Tibial artery (tissue), 4 donors: ENCODE measurements at places on chromosomes 13 and 19.

- no peak overlapping the region for H3K4me3 ChIP-seq
- peaks cover 4% of the 10 kb centered on the region for H3K27me3 ChIP-seq
- DNase-seq, result no peak
- H3K36me3 ChIP-seq, result no peaks in the 10 kb centered on the region
These were observed 112.4 kb upstream of the VSTM2B start for GRCh38 chr19:29413435-29413834.

- H3K27me3 ChIP-seq, result no peaks in the 10 kb centered on the region
- no peak overlapping the region for H3K4me3 ChIP-seq
These were observed 17.1 kb upstream of the ZSCAN4 start for GRCh38 chr19:57651654-57651996.

DNA sequence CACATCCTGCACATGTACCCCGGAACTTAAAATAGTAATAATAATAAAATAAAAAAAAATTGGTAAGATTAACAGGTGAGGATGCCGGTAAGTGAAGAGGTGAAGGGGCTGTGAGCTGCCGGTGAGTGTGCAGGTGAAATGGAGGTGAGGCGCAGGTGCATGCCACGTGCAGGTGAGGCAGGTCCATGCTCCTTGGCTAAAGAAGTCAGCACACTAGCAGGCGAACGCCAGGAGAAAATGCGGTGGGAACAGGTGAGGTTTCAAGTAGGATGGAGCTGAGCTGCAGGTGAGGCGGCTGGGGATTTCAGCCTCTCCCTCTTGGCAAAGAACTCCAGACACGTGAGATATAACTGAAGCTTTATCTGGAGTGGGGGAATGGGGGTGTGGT lies 7.5 kb upstream of the TNFSF14 start:
- H3K27ac ChIP-seq, result no peak overlapping the region
- H3K4me1 ChIP-seq, result no peaks in the 10 kb centered on the region
- no peak for DNase-seq
- H3K27me3 ChIP-seq, result no peaks in the 10 kb centered on the region

- H3K27me3 ChIP-seq, result no peaks in the 10 kb centered on the region
- H3K4me1 ChIP-seq, result no peaks in the 10 kb centered on the region
- H3K4me3 ChIP-seq, result no peak overlapping the region
- peaks cover 6% of the 10 kb centered on the region for H3K36me3 ChIP-seq
- no peak for DNase-seq
These were observed 19.2 kb upstream of the UQCR11 start for GRCh38 chr19:1624458-1624857.

- no peak overlapping the region for H3K4me3 ChIP-seq
- H3K27me3 ChIP-seq, result peaks cover 4% of the 10 kb centered on the region
- H3K36me3 ChIP-seq, result no peaks in the 10 kb centered on the region
- no peaks in the 10 kb centered on the region for H3K4me1 ChIP-seq
These were observed 298.8 kb downstream of the UQCRFS1 start for GRCh38 chr19:28914173-28914572.

DNA sequence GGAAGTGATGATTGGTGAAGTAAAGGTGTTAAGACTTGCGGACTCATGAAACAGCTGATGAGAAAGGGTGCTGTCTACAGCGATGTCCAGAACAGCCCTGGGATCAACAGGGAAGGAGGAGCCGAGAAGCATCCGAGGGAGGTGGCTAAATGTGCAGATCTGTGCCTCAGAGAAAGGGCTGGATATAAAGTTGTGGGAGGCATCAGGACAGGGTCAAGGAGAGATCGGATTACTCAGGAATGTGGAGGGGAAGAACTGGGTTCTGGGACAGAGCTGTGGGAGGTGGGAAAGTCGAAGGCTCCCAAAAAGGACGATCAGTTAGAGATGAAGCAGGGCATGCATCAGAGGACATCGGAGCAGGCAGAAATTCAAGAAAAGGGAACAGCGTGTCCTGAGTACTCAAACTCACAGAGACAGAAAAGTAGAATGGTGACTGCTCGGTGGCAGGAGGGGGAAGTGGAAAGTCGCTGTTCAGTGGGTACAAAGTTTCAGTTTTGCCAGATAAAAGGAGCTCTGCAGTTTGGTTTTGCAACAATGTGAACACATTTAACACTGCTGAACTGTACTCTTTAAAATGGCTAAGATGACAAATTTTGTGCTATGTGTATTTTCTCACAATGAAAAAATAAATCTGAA lies 1.9 kb downstream of the SIGLEC14 start:
- no peak for DNase-seq
- no peaks in the 10 kb centered on the region for H3K36me3 ChIP-seq
- H3K4me3 ChIP-seq, result peak overlapping the region; percentile 14
- H3K27me3 ChIP-seq, result peaks cover 16% of the 10 kb centered on the region

DNA sequence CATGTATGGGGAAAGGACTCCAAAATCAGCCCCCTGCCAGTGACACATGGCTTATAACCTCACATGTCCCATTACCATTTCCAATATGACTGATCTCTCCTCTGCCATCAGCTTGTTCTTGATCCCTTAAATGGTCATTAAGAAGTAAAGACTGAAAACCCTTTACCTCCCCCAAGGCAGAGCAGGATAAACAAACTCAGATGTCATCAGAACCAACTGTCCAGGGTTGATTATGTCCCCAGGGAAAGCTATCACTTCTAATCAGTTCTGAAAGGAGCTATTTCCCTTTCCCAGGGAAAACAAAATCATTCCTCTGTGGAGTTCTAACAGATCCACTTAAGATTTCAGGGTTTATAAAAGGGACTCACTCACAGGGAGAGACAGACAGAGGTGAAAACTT lies 350.9 kb downstream of the SUCLA2 start:
- H3K4me1 ChIP-seq, result no peaks in the 10 kb centered on the region
- H3K4me3 ChIP-seq, result no peak overlapping the region
- no peak overlapping the region for H3K27ac ChIP-seq
- no peaks in the 10 kb centered on the region for H3K27me3 ChIP-seq
- DNase-seq, result no peak
